ENCODE measurements at places on chromosomes 12 and 14.

DNA sequence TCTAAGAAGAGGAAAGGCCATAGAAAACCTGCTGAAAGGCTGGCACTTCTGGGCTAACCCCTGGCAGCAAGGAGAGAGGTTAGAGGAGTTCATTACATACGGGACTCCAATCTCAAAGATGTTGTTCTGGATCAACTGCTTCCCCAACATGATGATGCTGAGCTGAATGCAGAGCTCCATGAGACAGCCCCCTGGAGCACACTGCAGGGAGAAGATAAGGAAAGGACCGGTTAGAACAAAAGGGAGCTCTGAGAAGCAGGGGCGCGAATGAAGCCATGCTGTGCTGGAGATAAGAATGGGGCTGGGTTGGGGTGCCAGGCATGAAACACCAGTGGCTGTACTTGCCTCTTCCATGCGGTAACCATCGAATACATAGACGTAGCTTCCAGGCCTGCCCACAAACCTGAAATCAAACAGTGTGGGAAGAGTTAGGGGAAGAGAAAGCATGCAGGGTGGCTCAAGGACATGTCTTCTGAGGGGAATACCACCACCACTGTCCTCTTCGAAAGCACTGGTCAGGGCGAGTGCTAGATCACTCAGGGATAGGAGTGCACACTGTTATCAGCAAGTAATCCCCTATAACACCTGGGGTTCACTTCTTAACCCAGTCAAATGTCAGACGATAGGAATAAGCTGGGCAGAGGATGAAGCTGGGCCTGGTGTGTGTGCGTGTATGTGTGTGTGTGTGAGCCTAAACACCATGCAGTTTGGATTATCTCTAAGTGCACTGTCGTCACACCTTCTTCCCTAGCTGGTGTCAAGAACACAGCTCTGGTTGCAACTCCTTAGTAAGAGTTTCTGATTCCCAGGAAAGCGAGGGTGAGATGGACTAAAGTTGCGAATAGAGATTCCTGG lies 180.9 kb downstream of the NTF3 start:
- no peak for DNase-seq

DNA sequence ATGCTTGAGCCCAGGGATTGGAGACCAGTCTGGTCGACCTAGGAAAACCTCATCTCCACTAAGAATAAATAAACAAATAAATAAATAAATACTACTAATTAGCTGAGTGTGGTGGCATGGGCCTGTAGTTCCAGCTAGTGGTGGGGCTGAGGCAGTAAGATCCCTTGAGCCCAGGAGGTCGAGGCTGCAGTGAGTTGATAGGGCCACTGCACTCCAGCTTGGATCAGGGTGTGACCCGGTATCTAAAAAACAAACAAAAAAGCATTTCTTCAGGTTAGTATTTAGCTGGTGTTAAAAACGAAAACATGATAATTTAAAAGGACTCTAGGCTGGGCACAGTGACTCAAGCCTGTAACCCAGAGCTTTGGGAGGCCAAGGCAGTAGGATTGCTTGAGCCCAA lies 1.2 kb upstream of the FGD4 start:
- DNase-seq: no peak

- DNase-seq: no peak
Observed at GRCh38 chr14:68307790-68308168, 485.1 kb downstream of the ZFP36L1 start.

DNA sequence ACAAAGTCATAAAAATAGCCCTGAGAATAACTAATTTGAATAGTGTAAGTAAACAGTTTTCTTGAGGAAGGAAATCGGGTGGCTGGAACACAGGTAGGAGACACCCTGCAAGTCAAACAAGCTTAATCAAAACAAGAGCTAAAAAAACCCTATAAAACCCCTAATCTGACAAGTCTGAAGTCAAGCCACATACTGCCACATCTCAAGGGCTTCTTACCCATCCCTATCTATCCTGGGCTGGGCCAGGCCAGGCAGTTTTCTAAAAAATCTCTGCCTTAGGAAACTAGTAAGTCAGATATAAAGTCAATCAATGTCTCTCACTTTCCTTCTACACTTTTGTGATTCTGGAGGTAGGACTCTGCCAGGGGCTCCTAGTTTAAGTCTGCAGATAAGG lies 15.3 kb downstream of the UBE2N start:
- DNase-seq: no peak

DNA sequence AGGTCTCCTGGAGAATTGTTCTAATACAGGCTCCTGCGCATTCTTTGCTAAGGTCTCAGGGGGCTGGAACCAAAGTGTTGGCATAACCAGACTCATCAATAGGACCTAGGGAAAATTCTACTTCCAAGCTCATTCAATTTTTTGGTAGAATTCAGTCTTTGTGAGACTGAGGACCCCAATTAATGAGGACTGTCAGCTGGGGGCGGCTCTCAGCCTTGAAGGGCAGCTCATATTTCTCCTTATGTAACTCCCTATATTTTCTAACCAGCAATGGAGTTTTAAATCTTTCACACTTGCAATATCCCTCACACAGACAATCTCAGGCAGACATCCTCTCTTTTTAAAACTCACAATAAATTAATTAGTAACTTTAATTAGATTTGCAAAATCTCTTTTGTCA lies 476.4 kb upstream of the LRFN5 start:
- no peak for DNase-seq

DNA sequence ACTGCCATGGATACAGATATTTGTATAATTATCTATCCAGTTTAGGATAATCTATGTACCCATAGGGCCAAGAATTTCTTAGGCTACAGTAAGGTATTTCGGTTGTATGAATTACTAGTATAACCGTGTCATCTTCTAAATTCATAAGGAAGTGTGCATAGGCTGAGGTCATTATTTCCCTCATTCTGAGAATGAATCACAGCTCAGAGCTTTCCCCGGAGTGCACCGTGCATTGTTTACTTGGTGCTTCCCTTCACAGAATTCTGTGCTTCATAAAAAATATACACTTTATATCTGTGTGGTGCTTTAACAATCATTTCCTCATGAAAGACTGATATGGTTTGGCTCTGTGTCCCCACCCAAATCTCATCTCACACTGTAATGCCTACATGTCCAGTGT lies 514.1 kb downstream of the ETNK1 start:
- DNase-seq: no peak

GRCh38 chr14:22483863-22484593 lies 105.0 kb downstream of the DAD1 start:
- no peak for DNase-seq

- DNase-seq: no peak
Observed at GRCh38 chr12:10901427-10901826, 7.9 kb downstream of the TAS2R13 start.

Data from stimulated activated CD4-positive, alpha-beta T cell treated with anti-CD3 and anti-CD28 coated beads, Interleukin-1b, Interleukin-23, amount 100 ng/mL, for 4 hours (primary cell).